ENCODE measurements at places on chromosomes 5 and 9.

- no peak for DNase-seq
Measured at GRCh38 chr5:124798890-124799289, 52.5 kb upstream of the ZNF608 start.

GRCh38 chr5:8756498-8757084, 789.3 kb downstream of the SEMA5A start:
- DNase-seq = peak; percentile 4

GRCh38 chr5:72018143-72018803, 89.0 kb upstream of the MAP1B start:
- no peak for DNase-seq

DNA sequence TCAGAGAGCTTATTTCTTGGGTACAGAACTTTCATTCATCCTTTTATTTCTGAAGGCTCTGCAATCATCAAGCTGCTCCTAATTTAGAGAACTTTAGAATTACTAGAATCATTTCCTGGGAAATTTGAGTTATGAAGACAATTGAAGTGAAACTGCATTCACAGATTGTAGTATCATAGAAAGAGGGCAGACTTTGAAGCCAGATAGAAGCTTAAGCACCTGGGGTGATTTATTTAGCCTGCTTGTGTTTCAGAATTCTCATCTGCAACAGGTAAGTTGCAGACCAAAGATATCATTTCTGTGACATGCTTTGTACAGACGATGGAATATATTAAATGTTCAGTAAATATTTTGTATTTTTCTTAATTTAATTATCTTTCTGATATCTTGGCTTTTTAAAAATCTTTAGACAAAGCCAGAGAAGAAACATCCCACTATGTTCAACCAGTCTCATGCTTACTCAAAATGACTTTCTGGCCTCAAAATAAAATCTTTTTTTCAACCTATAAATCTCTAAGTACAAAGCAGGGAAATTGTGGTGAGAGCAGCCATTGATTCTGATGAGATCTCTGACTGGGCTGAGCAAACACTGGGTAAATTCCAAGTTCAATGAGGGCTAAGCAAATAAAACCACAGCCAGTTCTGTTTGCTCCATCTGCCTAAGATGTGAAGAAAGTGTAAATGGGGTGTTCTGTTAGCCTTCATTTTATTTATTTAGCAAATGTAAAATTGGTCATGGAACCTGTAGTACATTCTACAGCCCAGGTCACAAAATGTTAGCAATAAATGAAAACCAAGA, 264.7 kb upstream of the CCNG1 start:
- no peak for DNase-seq

DNA sequence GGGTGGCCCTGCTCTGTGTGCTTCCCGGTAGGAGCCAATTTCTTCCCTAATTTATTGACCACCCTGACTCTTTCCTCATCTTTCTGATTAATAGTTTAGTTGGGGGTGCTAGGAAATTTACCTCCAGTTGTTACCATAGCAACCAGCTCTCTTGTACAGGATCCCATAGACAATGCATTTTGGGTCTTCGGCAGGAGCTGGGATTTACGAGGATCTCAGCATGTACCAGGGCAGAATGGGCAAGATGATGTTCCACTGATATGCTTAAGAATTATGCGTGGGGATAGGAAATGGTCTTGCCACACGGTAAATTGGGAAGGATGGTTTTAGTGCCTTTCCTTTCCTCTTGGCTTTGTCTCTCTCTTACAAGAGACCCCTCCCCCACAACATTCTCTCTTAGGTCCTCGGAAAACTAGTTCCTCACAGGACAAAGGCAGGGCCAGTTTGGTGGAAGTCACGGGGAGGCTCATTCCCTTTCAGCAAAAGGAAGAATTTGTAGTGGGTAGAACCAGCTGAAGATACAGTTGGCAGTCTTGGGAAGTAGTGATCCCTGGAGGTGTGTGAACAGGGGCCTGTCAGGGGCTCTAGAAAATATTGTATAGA, 133.4 kb upstream of the SHB start:
- DNase-seq = no peak

DNA sequence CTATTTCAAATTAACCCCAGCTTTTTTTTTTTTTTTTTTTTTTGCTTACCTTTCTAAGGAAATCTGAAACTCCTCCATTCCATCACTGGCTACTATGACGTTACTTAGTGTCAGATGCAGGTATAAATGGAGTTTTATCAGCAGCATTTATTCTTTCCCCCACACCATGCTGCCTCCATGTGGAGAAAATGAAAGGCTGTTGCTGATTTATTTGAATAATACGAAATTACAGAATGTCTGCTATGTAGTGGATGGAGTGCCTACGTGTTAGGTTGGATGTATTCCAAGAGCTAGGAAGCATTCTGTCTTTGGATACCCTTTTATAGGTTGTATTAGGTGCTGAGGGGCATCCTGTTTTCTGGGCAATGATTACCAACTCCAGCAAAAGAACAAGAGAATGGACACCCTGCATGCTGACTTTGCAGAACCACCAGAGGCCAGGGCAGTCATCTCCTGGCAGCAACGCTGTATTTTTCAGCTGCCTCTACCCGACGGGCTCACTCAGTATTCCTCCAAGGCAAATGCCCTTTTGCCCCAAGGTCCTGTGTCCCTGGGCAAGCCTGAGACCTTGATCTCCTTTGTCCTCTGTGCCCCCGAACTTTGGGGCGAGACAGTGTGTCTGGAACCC, 199.5 kb downstream of the ALDH1A1 start:
- no peak for DNase-seq

DNA sequence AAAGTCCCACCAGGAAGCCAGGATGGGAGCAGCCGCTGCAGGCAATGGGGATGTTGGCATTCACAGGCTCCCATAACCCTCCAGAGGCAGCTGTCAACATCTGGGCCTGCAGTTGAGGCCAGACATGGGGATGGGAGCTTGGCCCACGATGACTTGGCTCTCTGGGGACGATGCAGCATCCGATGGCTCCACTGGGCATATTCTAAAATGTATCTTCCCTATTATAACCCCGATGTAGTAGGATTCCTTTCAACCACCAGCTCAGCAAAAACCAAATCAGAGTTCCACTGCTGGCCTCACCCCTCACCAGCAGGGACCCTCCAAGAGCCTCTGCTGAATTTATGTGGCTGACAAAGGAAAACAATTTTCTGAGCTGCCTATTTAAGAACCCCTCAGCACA, 7.1 kb downstream of the SPRY4 start:
- DNase-seq = no peak

DNA sequence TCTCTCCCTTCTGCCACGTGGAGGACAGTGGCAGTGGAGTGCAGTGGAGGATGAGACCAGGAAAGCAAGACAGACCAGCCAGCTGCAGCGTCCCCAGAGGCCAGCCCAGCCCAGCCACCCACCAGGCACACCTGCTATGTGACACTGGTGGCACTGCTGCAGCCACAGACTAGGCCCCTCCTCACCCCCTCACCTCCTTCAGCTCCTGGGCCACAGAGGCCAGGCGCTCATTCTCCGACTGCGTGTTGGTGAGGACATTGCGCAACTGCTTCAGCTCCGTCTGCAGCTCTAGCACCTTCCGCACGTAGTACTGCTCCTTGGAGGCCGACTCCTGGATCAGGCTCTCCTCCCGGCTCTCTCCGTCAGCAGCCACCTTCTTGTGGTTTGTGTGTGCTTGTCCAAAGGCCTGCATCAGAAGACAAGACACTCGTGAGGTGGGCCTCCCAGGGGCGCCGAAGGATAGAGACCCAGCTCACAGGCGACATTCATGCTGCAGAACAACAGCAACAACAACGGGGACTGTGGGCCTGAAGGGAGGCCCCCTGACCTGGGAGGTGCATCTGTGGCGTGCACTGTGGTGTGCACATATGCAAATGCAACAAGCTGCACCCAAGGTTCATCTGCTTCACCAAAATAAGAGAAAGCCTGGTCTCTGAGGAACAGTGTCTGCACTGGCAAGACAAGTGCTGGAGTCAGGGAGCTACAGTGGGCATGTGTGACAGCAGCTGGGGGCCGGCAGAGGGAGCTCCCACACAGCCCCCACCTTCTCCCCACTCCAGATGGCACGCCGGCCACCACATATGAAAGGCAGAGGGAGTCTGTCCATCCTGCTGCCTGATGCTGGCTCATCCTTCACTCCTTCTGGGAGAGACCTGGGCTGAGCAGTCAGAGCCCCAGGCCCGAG, 35.5 kb downstream of the BICD2 start:
- DNase-seq = peak; percentile 36

DNA sequence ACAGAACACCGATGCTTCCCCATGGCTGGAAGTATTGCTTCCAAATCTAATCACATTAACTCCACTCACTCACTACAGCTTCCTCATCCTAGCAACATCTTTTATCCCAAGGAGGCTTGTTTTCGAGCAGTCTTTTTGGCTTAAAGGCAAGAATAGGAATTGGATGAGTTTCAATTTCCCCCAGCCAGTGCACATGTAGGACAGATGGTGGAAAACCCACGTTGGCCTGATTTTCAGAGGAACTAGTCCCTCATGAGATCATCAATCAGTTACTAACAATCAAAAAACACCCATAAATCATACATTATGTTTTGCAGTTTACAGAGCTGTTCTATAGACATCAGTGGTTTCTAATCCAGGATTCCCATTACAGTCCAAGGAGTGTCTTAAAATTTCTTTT, 48.5 kb upstream of the AGXT2 start:
- DNase-seq = no peak

GRCh38 chr5:127358284-127358683, 67.7 kb downstream of the MEGF10 start:
- DNase-seq = no peak

DNA sequence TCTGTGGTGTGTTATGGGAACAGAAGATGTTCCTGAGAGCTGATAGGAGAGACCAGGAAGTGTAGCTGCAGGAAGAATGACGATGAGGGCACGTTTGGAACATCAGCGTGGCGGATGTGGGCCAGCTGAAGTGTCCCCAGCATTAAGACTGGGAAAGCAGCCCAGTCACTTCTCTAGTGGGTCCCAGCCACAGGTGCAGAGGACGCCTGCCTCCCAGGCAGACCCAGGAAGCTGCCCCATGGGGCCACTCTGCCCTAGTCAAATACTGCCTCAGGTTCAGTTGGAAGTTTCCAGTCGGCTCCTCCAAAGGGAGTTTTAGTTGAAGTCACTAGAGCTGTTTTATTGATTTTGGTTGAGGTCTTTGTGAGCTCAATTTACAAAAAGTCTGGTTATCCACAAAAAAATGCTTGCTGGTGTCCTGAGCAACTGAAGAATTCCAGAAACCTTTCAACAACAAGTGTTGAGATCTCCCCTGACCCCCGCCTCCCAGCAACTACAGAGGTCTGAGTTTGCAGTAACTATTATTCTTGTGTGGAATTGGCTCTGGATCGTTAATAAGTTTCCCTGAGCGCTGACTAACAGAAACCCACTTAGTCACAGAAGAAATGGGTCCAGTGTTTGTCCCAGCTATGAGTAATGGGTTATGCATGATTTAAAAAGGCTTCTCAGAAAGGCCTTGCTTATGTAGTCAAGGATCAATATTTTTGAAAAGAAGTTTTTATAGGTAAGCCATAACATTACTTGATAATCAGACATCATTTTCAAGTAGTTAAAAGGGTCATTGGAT, 294.1 kb downstream of the FANCC start:
- no peak for DNase-seq

- DNase-seq = no peak
Measured at GRCh38 chr5:108634010-108634616, 113.6 kb upstream of the FER start.

DNA sequence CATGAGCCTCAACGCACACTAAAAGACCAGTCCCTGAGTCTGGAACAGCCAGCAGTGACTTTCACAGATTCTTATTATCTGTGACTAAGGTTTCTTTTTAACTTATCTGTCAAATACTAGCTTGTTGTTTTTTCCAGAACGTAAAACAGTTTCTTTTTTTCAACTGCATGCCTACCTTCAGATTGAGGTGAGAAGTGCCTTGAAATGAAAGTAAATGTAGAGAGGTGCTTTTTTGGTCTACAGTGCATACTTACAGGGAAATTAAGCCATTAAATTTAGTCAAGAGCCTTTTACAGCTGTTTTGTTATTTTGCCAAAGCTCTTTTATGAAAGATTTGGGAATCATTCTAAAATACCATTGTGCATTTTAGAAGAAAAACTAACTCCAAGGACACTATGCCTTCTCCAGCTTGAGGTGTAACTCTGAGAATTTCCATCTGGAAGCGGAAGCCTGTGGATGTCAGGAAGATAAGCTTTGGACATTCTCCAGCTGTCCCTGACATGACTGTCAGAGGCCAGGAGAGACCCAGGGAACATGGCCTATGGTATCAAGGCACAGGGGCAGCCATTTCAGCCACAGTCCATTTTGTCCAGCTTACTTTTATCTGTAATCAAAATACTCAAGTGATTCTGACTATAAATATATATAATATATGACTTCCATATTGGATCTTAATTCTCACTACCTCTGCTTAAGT, 230.3 kb downstream of the GLIS3 start:
- DNase-seq = no peak

- DNase-seq = no peak
Measured at GRCh38 chr9:89677702-89678395, 73.0 kb downstream of the GADD45G start.

DNA sequence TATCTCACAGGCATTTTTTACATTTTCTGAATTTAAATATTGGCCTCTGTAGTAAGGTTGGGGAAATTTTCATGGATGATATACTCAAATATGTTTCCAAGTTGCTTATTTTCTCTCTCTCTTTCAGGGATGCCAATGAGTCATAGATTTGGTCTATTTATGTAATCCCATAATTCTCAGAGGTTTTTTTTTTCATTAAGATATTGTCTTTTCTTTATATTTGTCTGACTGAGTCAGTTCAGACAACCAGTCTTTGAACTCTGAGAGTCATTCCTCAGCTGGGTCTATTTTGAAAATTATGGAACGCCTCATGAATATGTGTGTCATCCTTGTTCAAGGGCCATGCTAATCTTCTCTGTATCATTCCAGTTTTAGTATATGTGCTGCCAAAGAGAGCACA, 223.2 kb downstream of the PCSK1 start:
- DNase-seq = no peak

DNA sequence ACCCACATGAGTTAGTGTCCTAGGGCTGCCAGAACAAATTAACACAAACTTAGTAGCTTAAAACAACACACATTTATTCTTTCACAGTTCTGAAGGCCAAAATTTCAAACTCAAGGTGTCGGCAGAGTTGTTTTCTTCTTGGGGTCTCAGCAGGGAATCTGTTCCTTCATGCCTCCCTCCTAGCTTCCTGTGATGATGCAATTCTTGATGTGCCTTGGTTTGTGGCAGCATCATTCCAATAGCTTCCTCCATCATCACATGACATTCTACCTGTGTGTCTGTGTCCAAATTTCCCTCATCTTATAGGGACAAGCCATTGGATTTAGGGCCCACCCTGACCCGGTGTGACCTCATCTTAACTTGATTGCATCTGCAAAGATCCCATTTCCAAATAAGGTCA, 12.2 kb upstream of the SLC25A48 start:
- DNase-seq = no peak

GRCh38 chr5:69374911-69375446, 5.4 kb downstream of the RAD17 start:
- no peak for DNase-seq

DNA sequence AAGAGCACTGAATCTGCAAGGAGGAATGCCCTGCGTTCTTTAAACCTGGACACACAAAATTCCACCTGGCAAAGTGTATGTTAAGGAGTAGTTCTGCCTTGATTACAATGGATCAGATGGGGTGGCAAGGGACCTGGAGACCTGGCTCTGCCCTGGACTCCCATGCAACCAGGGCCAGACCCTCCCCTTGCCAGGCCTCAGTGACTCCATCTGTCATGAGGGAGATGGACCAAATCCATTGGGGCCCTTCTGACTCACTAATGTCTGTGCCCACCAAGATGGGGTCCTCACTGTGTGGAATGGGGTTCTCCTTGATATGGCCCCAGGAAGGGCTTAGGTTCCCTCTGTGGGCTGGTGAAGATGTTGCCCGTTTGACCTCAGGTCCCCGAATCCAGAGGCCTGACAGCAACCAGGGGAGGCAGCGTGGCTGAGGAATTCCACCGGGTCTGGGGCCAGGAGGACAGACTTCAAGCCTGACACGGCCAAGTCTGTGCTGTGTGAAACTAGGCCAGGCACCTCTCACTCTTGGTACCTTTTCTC, 100.3 kb downstream of the PAX5 start:
- no peak for DNase-seq

Measured in anterior cingulate cortex (tissue), 58 donors.